Bronchus fibroblast of lung (primary cell): ENCODE measurements at places on chromosomes 16 and 17. TPM values are rescaled to one million over a fixed set of nuclear protein-coding genes. Genes with fewer than 3 reads are reported as not detected.

Gene AATK
- 0.15 and 0.17 TPM in 2 replicates for total RNA-seq

Gene SALL1
- total RNA-seq = 0.17 and 0.30 TPM in 2 replicates

Gene BAHCC1
- total RNA-seq = 8.3 and 8.4 TPM in 2 replicates

Gene TCAP
- total RNA-seq = 0.17 and 0.30 TPM in 2 replicates

Gene FBF1
- total RNA-seq = 10.8 and 13.7 TPM in 2 replicates

Gene CCDC144A
- 0.45 and 0.84 TPM in 2 replicates for total RNA-seq

Gene NUDT7
- 8.7 and 11.1 TPM in 2 replicates for total RNA-seq

Gene CSF3
- total RNA-seq = 1.3 and 2.7 TPM in 2 replicates

Gene NSRP1
- total RNA-seq = 6.2 and 6.4 TPM in 2 replicates

Gene TNP2
- not detected in 2 replicates for total RNA-seq

Gene SLC38A8
- total RNA-seq = not detected in 2 replicates

Gene BAIAP3
- 0.50 and 0.74 TPM in 2 replicates for total RNA-seq

Gene MRPL28
- 186 and 196 TPM in 2 replicates for total RNA-seq

Gene SOX15
- total RNA-seq = 2.4 and 2.7 TPM in 2 replicates

Gene CX3CL1
- total RNA-seq = 0.17 TPM in 1 of 2 replicates, not detected in the other

Gene CEP295NL
- total RNA-seq = 0.30 and 0.34 TPM in 2 replicates

Gene DLX3
- total RNA-seq = not detected in 2 replicates

Gene TBC1D3K
- total RNA-seq = not detected in 2 replicates

Gene TMEM101
- 65.7 and 66.2 TPM in 2 replicates for total RNA-seq

Gene PRSS21
- total RNA-seq = not detected in 2 replicates

Gene TEX14
- not detected in 2 replicates for total RNA-seq
